ENCODE measurements at places on chromosomes 3 and 15.

DNA sequence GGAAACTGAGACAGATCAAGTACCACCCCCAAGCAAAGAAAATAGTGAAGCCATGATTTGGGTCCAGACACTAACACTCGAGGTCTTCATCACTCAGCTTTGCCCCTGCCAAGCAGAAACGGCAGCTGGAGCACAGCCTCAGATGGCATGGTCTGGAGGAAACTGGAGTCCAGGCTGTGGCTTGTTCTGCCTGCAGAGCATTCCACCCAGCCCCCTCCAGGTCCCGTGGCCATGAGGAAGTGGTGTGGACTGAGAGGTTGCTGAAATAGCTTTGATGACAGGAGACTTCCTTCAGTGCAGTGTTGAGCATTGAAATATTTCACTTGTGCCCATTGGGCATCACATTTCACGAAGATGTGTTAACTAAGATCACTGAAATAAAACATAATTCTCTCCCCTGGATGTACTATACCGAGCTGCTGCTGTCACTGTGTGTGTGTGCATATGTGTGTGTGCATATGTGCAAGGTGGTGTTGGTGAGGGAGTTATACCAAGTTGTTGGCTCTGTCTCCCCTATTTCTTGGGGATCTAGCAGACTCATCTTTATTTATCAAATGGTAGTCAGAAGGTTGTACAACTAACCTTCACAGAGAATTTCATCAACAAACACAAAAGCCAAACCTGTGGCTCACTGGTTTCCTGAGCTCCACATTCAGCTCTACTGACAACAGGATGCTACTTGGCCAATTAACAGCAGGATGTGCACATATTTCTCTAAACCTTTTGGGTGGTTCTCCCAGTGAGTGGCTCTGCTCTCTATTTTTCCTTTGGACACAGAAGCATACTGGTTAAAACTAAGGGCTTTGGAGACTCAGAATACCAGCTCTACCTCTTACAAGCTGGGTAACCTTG, 660.1 kb upstream of the CFAP20DC start:
- DNase-seq = no peak

GRCh38 chr3:53624061-53624857, 129.8 kb downstream of the CACNA1D start:
- no peak for DNase-seq

DNA sequence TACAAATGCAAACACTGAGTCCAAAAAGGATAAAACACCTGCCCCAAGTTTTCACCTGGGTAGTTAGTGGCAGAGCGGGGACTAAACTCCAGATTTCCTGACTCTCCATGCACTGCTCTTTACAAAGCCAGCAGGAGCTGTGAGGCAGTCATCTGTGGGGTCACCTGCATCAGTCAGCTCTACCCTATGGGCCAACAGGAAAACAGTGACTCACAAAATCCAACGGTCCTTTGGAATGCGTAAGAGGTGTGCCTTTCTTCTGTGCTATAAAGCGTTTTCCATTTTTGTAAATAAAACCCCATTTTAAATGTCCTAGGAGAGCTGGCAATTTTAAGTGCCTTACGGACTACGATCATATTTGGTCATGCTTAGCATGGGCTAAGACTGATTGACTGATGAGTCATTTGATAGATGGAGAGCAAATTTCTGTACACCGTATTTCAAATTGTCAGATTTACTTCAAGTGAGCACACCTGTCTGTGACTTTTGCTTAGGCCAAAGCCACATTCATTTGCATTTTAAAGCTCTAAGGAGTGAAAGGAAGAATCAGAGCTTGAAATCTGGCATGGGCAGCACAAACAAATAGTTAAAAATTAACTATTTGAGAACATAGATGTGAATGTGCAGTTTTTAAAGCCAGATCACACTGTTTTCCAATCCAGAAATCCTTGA, 4.4 kb upstream of the COL8A1 start:
- DNase-seq = no peak

GRCh38 chr15:62769604-62770003, 272.9 kb upstream of the TPM1 start:
- DNase-seq = no peak

DNA sequence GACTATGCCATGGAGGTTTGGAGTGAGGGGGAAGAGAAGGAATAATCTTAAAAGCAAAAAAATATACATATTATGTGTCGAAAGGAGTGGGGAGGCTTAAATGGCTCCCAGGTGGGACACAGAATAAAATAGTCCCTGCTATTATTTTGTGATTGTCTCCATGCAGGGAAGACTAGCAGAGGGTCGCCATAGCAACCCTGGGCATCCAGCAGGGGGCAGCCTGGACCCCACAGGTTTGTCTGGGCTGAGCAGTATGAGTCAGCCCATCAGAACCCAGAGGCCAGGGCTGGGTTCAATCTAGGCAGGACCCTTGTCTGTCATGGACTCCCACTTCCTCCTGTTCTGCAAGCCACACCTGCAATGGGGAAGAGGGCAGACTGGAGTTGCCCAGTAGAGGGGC, 17.6 kb upstream of the LINGO1 start:
- DNase-seq = peak; percentile 46

DNA sequence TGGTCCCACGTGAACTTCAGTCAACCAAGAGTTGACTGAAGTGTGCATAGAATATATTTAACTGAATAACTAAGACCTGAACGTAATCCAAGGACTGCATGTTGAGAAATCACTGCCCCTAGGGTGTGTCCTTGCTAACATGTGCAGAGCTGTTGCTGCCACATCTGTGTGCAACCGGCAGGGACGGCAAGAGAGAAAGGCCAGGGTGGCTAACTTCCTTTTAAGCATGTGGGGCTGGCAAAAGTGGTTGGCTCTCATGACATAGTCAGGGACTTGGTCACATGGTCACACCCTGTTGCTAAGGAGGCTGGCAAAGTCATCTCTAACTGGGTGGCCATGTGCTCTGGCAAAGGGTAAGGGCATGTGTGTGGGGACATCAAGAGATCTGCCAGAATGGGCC, 52.4 kb downstream of the GASK1A start:
- DNase-seq = no peak

DNA sequence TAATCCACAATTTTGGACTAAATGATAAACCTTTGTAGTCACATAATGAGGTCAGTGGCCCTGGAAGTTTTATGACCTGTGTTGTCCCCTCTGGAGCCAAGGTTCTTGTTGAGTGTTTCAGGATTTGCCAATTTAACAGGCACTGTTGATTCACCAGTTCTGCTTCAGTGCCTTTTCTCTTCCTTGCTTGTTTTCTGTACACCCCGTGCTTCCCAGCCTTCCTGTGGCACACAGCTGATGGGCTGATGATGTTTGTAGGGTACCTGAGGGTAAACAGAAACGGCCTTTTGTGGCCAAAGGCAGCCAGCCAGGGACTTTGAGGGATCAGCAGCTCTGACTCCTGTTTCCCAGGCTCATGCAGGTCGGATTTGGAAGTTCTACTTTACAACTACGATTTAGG, 13.3 kb downstream of the GYG1 start:
- DNase-seq = no peak

- no peak for DNase-seq
Observed at GRCh38 chr3:9600597-9600996, 47.0 kb upstream of the LHFPL4 start.

- DNase-seq = no peak
Observed at GRCh38 chr15:98845138-98845884, 162.3 kb downstream of the PGPEP1L start.

DNA sequence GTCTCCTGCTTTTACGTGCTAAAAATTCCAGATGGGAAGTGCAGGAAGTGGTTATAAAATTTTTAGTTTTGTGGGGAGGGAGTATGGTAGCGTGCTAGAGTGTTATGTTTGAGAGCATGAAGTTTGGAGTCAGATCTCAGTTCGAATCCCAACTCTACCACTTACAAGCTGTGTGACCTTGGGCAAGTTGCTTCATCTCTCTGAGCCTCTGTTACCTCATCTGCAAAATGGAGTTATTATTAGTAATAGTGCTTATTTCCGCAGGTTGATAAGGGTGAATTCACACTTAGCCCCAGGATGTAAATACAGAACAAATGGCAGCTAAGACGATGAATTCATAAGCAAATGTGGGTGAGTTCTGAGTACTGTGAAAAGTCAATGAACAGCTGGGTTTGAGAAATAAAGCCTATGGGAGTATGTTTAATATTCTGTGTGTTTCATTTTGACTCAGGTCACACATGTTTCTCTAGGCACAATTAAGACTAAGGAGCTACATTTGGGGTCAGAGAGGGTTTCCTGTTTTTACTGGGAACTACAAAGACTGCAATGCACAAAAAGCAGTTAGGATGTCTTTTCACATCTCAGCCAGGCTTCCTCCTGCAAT, 73.1 kb upstream of the FEZF2 start:
- no peak for DNase-seq

GRCh38 chr3:29747991-29748390, 467.1 kb downstream of the RBMS3 start:
- DNase-seq = no peak

- peak; percentile 34 for DNase-seq
Observed at GRCh38 chr15:100671858-100672543, 69.6 kb downstream of the ASB7 start.

DNA sequence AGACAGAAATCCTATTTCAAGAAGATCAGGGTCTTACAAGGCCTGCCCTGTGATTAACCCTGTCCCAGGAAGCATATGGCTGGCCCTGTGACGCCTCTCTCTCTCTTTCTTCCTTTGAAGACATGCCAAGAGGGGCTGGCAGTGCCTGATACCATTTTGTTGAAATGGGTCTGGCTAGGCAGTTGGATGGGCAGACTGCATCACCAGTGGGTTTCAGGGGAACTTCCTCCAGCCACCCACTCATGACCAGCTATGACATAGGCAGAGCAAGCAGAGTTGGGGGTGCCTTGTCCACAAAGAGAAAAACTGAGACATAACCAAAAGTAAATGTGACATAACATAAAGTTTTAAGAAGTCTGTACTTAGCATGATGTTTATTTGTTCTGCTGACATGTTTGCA, 31.4 kb upstream of the MANF start:
- no peak for DNase-seq

- no peak for DNase-seq
Observed at GRCh38 chr3:122880173-122880572, 85.3 kb downstream of the SLC49A4 start.

DNA sequence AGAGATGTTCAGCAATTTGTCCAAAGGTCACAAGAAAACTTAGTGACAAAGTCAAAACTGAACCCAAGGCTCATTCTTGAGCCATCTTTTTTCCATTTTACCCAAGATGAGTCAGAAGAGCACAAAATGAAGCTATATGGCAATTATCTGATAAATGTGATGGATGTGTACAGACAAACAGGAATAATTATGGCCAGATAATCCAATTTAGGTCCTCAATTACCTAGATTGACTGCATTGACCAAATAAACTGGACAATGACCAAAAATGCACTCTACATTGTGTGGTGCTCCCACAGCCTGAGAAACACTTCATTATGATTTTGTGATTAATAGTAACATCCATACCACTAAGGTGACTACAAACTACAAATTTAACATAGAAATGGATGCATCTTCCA, 1105.8 kb downstream of the IGSF11 start:
- no peak for DNase-seq

Measured in NAMALWA (cell line).